ENCODE measurements at places on chromosomes 5 and 9.
A peak's percentile ranks its signal among the peaks of the same experiment; 100 is the strongest.

DNA sequence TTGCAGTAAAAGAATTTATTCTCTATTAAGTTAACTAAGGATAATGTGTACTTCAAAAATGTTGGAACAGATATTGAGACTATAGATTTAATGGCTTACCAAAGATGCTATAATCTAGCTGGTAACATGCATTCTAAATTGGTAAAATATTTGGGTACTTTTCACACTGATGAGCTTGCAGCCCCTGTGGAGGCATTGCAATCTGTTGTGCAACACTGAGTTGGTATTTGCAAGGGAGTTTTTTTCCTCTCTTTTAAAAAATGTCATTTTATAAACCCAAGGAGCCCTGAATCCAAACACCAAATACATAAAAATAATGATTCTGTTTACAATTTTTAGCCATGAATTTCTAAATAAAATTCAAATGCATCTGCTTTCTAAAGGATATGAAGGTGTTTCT, 944.8 kb downstream of the DTWD2 start:
- DNase-seq, result no peak

GRCh38 chr9:34069831-34070230, 21.1 kb upstream of the UBAP2 start:
- no peak for DNase-seq

DNA sequence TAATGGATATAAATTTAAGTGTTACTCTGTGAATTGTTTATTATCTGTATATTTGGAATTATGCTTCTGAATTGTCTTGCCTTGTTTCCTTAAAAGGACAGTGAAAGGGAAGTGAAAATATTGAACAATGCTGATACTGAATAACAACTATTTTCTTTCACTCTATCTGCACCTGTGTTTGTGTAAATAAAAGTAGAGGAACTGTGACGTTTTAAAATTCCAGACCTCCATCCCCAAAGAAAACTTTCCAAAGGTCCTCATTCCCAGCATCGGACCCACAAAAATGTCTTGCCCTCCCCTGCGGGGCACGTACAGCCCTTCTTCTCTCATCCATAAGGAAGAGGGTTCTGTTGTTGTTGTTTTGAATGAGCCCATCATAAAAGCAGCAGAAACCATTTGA, 100.0 kb downstream of the NLN start:
- DNase-seq, result no peak

DNA sequence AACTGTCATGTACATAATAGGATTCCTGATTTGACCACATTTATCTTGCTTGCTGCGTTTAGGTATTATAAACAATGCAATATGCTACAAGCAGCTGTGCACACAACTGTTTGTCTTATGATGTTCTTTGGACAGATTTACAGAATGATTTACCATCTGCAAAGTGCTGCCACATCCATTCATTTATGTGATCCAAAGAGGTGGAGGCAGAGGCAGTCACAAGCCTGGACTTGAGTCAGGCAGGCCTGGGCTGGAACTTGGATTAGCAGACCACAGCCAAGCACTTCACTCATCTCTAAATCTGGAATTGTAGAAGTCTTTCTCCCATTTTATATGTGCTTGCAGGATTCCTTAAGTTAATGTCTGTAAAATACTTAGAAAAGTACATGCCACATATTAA, 149.0 kb downstream of the INSYN2B start:
- no peak for DNase-seq

- DNase-seq, result no peak
Measured at GRCh38 chr9:135925496-135926133, 18.3 kb upstream of the CAMSAP1 start.

GRCh38 chr9:126589349-126589748, 24.4 kb upstream of the LMX1B start:
- DNase-seq, result no peak

- DNase-seq, result no peak
Measured at GRCh38 chr5:57432876-57433275, 49.7 kb downstream of the ACTBL2 start.

- peak; percentile 41 for DNase-seq
Measured at GRCh38 chr5:88290801-88291200, 22.2 kb upstream of the TMEM161B start.

DNA sequence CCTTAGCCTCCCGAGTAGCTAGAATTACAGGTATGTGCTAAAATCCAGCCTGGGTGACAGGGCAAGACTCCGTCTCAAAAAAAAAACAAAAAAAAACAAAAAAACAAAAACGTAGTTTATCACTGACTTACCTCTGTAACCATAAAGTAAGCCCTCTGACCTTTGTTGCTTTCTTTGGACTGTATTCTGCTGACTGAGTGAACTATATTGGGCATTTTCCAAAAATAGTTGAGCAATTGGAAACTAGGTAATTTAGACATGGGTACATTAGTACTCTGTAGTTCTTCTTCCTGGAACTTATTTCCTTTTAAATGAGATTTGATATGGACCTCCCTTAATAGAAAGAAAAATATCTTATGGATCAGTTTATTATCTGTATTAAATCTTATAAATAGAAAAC, 66.6 kb downstream of the ANKHD1 start:
- DNase-seq, result no peak

DNA sequence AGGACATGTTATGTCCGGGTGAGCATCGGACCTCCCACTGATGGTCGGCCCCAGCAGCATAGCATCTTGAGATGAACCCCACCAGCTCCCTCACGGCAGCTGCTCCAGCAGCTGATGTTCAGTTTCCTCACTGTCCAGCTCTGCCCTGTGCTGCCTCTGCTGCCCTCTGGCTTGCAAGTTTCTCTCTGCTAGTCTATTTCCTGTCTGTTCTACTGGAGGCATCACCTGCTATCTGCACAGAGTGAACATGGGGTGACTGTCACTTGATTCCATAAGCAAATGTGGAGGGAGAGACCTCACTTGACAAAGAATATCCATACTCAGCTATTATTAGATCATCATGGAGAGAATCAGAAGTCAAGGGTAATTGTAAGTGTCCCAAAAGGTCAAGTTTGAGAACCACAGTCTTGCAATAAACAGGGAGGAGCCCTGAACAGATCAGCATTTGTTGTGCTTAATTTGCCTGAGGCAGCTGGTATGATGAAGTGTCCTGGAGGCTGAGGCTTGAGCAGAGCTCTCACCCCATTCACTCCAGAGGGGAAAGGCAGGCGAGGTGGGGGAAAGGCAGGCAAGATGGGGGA, 702.8 kb downstream of the SEMA5A start:
- DNase-seq, result peak; percentile 73

DNA sequence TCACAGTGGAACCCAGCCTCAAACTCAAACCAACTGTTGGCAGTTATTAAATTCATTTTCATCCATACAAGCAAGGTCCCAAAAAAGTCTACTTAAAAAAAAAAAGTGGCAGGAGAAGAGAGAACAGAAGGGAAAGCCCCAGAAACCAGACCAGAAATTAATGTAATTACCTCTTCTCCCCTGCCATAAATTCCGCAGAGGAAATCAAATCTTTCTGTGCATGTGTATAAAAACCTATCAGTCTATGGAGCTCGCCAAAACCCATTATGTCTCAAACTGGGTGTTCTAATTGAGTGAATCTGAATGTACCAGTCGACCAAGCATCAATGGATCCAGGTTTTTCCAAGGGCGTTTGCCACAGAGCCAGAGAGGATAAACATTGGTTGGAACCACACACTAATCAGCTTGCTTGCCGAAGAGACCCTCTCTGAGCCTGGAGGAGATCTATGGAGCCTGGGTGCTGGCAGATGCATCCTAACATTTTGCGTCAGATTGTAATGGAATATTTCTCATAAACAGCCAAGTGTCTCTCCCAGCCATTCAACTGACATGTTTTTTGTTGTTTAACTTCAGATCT, 7.9 kb upstream of the HAND1 start:
- DNase-seq, result no peak

- DNase-seq, result no peak
Measured at GRCh38 chr9:104805441-104805840, 41.5 kb downstream of the NIPSNAP3B start.

GRCh38 chr9:107528686-107529085, 39.1 kb upstream of the KLF4 start:
- DNase-seq, result no peak

GRCh38 chr5:144581044-144581443, 410.4 kb downstream of the KCTD16 start:
- DNase-seq, result no peak

DNA sequence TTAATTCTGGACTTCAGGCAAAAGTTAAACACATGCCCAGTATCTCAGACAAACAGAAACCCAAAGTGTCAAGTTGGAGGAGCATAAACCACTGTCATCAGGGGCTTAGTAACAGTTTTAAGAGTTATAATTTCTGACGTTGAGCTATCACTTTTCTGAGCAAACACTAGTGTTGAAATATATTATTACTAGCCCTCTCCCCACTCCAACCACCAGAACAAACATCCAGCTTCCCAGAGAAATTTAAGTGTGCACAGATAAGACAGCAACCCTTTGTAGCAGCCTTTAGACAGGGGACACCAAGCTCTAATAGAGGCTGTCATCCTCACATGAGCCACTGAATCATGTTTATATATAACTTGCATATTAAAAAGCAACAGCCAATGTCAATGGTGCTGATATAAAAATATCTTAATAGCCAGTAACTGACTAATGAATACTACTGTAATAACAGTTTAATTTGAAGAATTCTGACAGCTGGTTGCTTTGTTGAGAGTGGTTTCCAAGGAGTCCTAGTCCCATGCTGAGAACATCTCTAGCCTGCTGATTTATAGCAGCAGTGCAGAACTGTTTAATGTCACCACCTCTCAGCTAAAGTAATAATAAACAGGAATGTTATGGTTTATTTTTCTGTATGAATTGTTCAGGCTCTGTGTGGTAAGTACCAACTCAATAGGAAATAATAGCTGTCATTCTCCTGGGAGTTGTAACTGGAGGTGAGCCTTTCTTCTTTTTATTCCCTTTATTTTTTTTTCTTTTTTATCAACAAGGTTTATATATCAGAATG, 528.7 kb upstream of the ZNF608 start:
- DNase-seq, result peak; percentile 48

DNA sequence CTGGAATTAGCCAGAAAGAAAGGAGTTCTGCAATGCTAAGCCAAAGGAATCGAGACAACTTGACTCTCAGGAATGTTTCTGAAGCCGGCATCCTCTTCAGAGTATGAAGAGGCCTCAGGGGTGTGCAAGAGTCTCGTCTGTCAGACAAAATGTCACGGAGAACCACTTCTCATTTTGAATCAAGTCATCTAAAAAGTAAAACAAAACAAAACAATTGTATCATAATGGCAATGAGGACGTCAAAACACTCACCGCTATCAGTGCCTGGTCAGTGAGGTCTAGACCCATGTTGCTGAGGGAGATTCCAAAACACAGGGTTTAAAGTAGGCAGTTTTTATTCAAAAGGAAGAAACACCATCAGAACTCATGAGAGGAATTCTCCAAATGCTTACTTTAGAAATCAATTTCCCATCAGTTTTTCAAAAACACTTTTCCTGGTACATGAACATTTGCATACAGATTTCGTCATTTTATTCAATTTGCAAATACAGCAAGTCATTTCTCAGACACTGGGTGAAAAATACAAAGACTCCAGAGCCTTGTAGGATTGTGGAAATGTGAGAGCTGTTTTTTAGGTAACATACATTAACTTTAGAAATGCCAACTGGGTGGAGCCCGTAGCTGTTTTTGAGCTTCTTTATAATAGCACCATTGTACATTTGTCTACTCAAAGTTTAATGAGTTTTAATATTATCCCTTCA, 89.5 kb upstream of the MAP3K1 start:
- DNase-seq, result peak; percentile 55
